ENCODE measurements at places on chromosomes 16 and 17.
A peak's percentile ranks its signal among the peaks of the same experiment; 100 is the strongest.

GRCh38 chr16:1379304-1380076, 27.8 kb downstream of the GNPTG start:
- peak; percentile 84 for DNase-seq

GRCh38 chr17:7509937-7510336, 25.8 kb downstream of the POLR2A start:
- DNase-seq, result no peak

GRCh38 chr17:78263063-78263735, 31.8 kb downstream of the TMEM235 start:
- no peak for DNase-seq

DNA sequence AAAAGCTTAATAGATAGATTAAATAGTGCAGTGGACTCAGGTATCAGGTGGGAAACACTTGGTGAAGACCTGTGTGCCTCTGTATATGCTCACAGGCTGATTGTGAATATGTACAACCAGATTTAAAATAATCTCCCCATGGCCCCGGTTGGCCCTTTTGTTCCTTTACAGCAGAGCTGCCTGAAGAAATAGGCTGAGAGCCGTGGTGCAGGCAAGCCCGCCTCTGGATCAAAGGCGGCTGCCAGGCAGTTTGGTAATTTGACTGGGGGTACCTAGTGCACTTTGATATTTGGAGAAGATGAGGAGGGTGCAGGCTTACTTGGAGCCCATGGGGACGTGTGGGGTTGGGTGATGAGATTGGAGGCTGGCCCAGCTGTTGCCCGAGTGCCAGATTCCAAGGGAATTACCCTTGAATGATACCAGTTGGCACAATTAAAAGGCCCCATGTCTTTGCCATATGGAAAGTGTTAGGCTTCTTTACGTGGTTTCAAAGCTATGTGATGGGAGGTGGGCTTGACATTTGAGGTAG, 5.0 kb downstream of the NKD1 start:
- no peak for DNase-seq

DNA sequence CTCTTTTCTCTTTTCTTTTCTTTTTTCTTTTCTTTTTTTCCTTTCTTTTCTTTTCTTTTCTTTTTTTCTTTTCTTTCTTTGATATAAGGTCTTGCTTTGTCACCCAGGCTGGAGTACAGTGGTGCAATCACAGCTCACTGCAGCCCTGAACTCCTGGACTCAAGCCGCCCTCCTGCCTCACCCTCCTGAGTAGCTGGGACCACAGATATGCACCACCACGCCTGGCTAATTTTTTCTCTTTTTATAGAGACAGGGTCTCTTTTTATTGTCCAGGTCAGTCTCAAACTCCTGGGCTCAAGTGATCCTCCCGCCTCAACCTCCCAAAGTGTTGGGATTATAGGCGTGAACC, 145.8 kb downstream of the IRX3 start:
- no peak for DNase-seq

GRCh38 chr16:87970186-87970585, 19.0 kb downstream of the BANP start:
- DNase-seq, result no peak

- DNase-seq, result no peak
Measured at GRCh38 chr17:65772989-65773388, 211.5 kb upstream of the AXIN2 start.

DNA sequence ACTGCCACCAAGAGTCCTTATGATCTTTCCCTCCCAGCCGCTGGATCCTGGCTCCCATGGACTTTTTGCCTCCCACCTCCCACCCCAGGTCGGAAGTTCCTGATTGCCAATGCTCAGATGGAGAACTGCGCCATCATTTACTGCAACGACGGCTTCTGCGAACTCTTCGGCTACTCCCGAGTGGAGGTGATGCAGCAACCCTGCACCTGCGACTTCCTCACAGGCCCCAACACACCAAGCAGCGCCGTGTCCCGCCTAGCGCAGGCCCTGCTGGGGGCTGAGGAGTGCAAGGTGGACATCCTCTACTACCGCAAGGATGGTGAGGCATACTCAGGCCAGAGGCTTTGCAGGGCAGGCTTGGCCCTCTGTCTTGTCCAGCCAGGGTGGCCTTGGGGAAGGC, 893 bp downstream of the KCNH6 start:
- no peak for DNase-seq

DNA sequence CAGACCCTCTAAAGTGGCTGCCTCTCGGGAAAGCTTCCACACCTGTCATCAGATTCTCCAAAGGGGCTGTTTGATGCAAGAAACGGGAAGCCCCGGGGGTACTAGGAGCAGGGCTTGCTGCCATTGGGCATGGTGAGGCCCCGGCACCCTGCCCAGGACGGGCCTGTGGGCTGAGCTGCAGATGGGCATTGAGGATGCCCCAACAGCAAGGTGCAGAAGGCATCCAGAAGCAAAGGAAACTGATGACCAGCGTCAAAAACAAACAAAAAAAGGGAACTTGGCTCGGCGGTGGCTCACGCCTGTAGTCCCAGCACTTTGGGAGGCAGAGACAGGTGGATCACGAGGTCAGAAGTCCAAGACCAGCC, 1.5 kb upstream of the LIMD2 start:
- DNase-seq, result no peak

GRCh38 chr17:42642336-42642735, 16.7 kb upstream of the TUBG2 start:
- DNase-seq, result no peak

DNA sequence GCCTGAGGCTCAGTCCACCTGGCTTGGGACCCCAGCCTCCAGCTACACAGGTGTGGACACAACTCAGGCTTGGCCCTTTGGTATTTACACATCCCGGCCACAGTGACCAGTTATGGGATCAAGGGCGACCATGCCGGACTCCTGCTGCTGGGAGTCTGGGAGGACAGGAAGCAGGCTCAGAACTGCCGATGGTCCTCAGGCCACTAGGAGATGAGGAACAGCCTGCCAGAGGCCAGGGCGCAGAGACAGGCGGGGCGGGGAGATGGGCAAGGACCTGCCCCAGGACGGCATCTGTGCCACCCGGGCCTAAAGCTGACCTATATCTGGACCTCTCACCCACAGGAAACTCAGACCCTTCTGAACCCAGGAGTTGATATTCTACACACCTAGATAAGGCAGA, 12.5 kb downstream of the NXN start:
- no peak for DNase-seq

DNA sequence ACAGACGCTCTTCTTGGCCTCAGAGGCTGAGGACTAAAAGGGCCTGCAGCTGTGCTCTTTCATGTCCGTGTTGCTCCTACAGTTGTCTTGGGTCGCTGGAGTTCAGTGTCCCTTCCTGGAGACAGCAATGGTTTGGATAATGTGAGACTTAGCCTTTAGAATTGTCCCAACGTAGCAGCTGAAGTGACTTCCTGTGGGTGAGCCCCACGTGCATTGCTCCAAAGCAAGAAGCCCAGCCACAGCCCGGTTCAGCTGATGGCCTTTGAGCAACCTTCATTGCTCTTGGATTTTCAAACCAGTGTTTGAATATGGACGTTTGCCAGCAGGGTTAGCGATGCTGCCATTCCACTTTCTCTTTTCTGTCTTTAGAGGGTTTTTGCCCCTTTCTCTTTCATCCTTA, 19.7 kb downstream of the TMEM11 start:
- no peak for DNase-seq

DNA sequence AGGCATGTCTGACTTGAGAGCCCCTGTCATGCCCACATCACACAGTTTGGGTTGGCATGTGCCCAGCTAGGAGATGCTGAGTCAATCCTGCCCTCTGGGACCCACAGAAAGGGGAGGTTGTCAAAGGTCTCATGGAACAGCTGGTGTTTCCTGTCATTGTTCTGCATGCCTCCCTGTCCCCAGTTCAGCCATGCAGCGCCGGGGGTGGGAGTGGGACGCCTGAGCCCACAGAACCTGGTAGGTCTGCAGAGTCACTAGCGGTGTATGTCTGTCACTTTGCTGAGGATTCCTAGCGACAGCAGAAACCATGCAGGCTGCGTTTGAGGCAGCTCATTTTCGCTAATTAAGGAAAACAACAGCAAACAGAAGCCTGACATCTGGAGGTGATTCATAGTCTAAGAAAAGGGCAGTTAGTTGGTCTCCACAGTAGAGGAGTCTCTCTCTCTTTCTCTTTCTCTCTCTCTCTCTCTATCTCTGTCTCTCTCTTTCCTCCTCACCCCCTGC, 19.6 kb upstream of the CCL1 start:
- no peak for DNase-seq

DNA sequence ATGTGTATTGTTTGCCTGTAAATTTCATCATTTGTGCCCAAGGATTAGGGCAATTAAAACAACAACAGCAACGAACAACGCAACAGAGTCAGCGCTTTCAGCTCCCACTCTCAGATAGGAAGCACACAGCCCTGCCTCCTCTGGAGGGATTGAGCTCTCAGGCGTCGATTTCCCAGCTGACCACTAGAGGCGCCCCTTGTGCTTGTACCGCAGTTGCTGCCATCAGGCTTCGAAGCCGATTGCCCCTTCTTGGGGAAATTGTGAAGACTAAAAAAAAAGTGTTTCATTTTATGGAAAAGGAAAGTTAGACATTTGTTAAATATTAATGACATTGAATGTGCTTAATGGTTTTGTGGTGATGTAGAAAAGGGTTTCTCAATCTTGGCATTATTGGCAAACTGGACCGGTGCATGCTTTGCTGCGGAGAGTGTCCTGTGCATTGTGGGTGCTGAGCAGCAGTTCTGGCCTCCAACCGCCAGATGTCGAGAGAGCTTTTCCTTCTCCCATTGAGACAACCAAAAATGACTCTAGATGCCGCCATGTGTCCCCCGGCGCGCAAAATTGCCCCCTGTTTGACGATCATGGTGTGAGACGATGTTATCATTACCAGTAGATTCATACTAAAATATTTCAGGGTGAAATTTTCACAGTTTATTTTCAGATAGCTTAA, 650.4 kb upstream of the RBFOX1 start:
- DNase-seq, result peak; percentile 6

DNA sequence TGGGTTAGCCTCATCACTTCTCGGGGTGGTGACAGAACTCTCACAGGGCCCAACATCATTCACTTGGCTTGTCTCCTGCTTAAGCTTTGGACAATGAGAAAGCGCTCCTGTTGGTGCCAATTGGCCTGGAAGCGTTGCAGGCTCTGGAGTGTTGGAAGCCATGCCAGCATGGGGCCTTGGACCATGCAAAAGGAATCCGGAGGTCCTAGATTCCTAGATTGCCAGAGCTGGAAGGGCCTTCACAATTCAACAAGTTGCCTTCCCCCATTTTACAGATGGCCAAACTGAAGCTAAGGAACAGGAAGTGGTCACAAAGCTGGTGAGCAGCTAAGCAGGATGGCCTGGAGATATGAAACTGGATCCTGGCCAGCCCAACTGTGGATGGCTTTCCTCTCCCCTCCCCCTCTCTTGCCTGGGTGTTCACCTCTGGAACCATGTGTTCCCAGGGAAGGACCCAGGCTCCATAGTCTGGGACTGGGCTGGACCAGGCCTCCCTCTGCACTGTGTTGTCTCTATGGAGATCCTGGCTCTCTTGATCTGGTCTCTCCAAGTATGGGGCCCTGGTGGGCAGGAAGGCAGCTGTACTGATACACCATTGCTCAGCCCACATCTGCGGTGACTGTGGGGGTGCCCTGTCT, 6.0 kb upstream of the IGFBP4 start:
- no peak for DNase-seq

DNA sequence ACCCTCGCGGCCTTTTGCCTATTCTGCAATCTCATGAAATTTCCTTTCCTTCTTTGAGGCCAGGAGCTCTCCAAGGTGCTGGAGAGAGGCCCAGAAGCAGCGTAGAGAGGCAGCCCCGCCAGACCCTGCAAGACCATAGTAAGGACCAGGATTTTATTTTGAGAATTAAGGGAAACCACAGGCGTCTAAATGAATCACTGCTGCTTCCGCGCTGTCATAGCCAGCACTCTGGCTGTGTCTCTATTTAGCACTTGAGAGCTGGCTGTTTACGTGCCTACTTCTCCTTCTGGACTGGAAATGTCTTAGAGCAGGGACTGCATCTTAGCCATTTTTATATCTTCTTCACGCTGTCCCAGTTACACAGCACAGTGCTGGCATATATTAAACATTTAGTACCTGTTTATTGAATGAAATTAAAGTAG, 37.6 kb upstream of the PIRT start:
- DNase-seq, result no peak

GRCh38 chr16:10181196-10182162, 749 bp downstream of the GRIN2A start:
- no peak for DNase-seq

DNA sequence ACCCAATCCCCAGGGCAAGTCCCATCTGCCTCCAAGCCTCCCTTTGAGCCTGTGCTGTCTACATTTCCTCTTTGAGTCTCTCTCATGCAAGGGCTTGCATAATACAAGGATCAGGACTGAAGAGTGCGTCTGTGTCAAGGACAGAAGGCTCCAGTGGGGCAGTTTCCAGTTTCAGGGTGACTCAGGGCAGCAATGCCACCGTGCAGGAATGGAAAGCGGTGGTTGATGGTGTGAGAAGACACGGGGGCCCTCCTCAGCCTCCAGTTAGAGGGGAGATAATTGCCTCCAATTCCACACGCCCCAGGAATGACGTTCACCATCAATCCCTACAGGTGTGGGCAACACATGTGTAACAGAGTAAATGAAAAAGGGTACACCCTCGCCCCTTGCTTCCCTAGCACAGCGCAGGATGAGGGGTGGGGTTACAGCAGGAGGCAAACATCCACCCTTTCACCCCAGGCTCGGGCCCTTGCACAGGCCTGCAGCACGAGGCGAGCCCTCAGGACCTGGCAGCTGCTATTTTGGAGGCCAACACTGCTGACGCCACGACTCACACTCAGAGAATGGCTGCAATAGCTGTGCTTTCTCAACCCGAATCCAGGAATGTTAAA, 24.8 kb upstream of the SLC25A19 start:
- DNase-seq, result no peak

GRCh38 chr17:75875940-75876189, 2.5 kb downstream of the TRIM47 start:
- DNase-seq, result no peak

GRCh38 chr17:82598256-82599119, 49.8 kb downstream of the WDR45B start:
- DNase-seq, result no peak

- DNase-seq, result no peak
Measured at GRCh38 chr16:54072237-54072636, 214.3 kb downstream of the IRX3 start.

GRCh38 chr16:15899538-15900100, 11.2 kb upstream of the CEP20 start:
- DNase-seq, result no peak

DNA sequence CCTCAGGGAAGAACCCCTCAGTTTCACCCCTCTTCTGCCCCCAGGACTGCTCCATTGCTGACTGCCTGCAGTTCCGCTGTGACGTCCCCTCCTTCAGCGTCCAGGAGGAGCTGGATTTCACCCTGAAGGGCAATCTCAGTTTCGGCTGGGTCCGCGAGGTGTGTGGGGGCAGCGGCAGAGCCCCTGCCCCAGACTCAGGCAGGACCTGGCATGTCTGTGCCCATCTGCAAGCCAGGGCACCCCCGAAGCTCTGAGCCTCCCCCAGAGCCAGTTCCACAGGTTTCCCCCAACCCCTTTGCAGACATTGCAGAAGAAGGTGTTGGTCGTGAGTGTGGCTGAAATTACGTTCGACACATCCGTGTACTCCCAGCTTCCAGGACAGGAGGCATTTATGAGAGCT, 4.4 kb downstream of the COX6A2 start:
- no peak for DNase-seq

Measured in hematopoietic multipotent progenitor cell treated with erythropoietin and hydrocortisone succinate and interleukin-3 and kit ligand, for 15 days (in vitro differentiated cells).